ENCODE measurements at places on chromosomes 4 and X.

DNA sequence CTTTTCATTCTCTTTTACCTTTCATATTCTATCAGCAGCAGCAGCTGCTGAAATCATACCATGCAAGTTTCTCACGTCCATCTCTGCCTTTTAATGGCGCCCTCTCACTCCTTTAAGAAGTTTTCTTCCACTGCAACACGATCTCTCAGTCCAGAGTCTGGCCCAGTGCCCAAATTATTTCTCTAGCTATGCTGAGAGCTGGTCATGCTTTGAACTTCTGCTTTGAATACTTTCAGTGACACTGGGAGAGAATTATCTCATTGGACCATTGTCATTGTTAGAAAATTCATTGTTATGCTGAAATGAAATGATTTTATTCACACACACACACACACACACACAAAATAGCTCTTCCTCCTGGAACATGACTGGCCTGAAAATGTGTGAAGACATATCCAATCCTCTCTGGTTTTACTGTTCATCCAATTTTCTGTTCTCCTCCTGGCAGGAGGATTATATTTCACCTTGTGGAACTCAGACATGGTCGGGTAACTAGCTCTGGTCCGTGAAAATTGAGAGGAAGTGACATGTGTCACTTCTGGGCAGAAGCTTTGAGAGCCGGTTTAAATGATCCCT is 1.3 kb upstream of the PDHA1 start:
- DNase-seq: no peak

- DNase-seq: no peak
These were observed at the start of gene VEGFC for GRCh38 chr4:176792326-176793059. Gene VEGFC, minus strand, starts transcription at chr4:176792922. Its CDS starts 611 bp downstream, at chr4:176792311.

DNA sequence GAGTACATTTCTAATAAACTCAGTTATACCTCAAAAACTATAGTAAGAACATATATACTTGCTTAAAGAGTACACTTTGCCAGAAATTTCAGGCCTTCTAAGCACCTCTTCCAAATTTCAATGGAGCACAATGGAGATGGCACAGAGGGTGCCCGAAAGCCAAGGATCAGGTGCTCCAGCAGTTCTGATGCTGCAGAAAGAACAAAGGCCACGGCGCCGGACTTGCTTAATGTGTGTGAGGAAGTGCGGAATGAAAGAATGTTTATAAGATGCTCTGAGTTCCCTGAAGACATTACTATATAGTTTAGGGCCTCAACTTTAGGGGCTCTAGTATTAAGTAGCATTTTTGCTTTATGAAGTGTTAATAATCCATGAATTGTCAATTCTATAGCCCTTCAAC is 44.3 kb downstream of the GASK1B start:
- no peak for DNase-seq

- no peak for DNase-seq
These were observed 562.7 kb downstream of the RPA4 start for GRCh38 chrX:97446298-97446882.

DNA sequence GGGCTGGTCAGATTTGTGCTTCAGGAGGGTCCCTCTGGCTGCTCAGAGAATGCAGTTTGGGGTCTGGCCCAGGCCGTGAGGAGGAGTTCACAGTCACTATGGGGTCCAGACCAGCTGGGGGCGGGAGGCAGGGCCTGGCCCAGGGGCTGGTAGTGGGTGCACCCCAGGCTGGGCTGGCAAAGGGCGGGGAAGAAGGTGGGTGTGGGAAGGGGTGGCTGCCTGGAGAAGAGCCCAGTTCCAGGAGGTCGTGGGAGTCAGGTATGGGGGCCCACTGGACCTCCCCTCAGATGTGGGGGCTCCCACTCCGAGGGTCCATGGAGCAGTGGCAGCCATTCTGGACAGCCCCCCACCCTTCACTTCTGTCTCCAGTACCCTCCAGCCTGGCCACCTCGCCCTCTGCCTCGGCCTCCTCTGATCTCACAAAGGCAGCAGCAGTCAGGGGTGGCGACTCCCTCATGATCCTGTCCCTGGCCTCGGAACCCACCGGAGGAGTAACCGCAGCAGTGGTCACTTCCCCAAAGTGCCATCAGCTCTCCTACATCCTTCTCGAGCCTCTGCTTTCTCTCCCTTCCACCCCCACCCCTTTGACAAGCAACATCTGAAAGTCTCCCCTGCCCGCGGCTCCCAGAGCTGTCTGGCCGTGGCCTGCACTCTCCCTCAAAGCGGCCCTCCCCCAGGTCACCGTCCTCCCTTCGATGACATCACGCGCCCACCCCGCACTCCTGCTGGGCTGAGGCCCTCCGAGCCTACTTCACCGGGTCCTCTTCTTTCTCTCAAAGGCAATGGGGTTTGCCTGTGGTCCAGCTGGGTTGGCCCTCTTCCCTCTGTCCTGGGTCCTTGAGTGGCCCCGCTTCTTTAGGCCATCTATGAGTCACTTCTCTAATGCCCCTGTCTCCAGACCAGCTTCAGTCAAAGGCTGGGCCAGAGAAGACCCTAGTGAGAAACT is 1.7 kb upstream of the SLC6A8 start:
- no peak for DNase-seq

DNA sequence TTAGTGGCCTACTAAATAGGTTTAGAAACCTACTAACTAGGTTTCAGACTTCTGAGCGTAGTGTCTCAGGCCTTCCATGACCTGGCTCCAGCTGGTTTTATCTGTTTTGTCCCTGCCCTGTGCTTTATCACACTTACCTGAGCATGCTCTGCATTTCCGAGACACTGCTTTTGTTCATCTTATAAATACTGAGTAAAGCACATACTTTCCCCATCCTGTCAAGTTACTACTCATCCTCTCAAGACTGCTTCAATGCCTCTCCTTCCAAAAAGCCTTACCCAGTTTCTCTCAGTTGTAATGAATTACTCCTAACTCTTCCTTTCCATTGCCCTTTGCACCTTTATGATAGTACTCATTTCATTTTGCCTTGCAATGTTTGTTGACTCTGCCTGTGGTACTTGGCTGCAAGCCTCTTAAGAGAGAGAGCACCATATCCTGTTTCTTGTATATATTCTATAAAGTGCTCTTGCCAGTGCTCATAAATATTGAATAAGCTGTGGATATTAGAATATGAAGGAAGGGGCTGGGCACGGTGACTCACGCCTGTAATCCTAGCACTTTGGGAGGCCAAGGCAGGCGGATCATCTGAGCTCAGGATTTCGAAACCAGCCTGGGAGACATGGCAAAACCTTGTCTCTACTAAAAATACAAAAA is 34.4 kb downstream of the SLAIN2 start:
- peak; percentile 56 for DNase-seq

DNA sequence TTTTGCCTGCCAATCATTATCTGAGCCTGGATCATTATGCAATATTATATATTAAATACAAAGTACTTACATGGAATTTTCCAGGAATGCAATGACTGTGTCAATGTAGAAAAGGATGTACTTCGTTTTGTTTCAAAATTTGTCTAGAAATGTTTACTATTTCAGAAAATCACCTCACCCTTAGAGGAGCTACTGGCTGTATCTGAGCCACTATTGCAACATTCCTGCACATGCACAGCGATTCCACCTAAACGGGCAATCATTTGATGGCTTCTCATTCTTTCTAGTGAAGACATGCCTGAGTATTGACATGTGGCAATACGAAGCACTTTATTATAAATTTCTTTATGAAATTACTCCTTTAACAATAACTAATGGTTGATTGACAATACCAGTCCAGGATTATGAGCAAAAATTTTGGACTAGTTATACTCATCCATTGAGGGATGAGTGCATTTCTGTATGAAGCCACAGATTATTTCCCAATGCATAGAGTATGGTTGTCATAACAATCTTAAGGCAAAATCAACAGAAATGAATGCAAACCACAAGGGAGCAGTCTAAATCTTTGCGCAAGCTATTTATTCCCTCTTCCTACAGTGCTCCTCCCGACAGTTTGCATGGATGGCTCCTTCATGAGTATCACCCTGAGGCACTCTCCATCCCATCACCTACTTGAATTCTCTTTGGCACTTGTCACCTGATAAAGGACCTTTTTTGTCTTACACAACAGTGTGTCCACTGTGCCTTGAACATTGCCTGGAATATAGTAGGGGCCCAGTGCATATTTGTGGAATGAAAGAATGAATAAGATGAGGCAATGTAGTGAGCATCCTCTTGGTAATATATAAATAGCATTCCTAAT is 35.8 kb upstream of the MMAA start:
- no peak for DNase-seq

DNA sequence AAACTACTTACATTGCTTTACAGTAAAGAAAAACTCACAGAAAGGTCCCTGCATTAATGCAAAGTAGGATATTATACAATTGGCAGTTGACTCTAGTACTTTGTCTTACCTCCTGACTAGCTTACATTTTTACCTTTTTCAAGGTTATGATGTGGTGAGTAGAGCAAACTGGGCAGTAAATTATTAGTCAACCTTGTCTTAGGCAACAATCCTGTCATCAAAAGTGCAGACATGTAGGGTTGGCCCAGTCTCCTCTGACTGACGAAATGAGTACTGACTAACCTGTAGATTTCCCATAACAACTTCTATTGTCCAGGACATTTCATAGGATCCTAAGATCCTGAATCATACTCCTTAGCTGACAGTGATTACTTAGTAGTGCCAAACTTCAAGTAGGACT is 142.0 kb upstream of the NUDT6 start:
- DNase-seq: no peak

DNA sequence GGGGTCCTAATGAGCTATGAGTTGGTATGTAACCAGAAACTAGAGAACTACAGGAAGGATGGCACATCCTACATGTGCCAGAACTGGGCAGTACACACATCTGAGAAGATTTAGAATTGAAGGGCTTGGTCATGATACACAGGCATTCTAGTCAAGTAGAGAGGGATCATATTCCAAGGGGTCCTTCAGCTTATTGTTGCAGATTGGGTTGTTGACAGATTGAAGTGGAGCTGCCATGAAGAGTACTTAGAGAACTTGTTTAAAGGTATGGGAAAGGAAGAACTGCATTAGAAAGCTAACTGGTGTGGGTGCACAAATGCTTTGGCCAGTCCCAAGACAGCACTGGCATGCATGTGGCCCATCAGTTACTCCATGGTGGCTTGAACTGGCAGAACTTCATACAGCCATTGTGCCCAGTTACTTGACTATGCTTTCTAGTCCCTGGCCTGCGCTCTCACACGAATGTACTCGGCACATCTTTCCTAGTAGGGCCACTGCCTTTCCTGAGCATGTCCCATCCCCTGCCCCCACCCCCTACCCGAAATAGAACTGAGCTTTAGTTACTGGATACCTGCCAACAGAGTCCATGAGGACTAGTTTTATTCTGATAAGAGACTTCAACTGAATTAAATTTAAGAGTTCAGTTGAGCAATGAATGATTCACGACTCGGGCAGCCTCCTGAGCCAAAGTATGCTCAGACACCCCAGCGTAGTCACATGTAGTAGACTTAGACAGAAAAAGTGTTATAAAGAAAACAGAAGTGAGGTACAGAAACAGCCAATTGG is 64.0 kb downstream of the CCNG2 start:
- DNase-seq: no peak

GRCh38 chr4:84500386-84501201 is 1.5 kb upstream of the NKX6-1 start:
- no peak for DNase-seq

DNA sequence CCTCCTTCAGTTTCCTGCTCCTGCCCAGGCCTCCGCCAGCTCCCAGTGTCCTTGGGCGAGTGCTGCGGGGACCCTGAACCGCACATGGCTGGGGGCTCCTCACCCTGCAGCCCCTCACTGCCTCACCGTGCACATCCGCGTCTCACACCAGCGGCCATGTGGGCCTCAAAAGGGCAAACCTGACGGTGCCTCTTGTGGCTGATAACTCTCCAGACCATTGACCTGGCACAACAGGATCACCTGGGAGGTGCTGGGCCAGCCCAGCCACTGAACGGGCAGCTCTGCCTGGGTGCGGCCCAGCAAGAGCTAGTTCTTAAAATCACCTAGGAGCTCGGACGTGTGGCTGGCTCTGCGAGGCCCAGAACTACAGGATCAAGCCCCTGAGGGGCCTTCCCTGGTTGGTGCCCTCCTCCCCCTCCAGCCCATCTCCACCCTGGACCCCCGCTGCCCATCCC is 4.1 kb upstream of the S100P start:
- no peak for DNase-seq

GRCh38 chr4:110058677-110059076 is 139.7 kb downstream of the ELOVL6 start:
- DNase-seq: no peak

DNA sequence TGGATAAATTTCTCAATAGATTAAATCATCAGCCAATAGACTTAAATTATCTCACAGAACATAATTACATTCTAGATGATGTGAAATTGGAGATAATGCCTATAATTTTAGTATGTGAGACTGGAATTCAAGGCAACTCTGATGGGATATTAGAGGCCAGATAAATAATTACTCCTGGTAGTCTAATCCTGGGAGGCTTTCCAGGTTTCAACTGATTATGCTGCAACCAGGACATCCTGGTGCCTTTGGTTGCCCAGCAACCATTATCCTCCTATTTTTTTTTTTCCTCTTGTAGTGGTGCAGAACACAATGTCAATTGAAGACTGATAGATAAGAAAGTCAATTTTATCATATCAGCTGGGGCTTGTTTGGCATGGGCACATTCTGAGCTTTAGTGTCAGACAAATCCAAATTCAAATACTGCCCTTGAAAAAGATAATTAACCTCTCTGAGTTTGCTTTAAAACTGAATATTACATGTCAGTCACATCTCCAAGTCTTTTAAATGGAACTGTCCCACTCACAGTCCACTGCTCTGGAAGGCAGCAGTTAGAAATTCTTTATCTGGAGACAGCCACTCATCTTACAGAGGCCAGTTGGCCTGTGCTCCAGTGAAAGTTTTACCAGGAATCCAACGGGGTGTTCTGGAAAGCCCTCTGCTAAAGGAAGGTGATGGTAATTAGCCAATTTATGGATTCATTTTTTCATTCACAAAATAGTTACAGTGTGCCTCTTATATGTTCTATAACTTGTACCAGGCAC is 95.3 kb upstream of the GUCY1A1 start:
- DNase-seq: no peak

GRCh38 chr4:139530833-139531427 is 25.1 kb downstream of the SETD7 start:
- DNase-seq: no peak

- DNase-seq: no peak
These were observed 21.7 kb upstream of the MED14 start for GRCh38 chrX:40757058-40757457.

DNA sequence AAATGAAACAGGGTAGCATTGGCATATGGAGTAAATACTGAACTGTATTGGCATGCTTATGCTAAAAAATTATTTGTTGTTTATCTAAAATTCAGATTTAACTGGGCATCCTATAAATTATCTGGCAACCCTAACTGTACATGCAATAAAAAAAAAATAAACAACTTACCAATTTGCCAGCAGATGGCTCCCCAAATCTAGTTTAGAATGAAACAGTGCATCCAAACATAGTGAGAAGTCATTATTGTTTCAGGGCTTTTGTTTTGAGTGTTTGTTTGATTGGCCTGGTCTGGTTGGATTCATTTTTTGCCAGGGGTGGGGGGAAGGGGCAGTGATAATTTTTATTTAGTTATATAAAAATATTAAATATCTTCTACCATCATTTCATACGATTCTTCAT is 12.8 kb upstream of the NSUN7 start:
- peak; percentile 63 for DNase-seq

DNA sequence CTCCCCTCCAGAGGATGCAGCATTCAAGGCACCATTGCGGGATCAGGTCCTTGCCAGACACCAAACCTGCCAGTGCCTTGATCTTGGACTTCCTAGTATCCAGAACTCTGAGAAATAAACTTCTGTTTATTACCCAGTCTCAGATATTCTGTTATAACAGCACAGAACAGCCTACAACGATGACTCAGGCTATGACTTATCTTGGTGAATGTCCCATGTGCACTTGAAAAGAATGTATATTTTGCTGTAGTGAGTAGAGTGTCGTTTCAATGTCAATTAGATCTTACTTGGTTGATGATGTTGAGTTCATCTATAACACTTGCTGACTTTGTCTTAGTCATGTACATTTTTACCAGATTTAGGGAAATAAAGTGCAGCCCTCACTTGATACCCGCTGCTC is 34.5 kb upstream of the PGRMC1 start:
- DNase-seq: no peak
